Activated CD4-positive, CD25-positive, alpha-beta regulatory T cell (primary cell): ENCODE measurements at places on chromosomes 2 and 18.
A peak's percentile ranks its signal among the peaks of the same experiment; 100 is the strongest.

DNA sequence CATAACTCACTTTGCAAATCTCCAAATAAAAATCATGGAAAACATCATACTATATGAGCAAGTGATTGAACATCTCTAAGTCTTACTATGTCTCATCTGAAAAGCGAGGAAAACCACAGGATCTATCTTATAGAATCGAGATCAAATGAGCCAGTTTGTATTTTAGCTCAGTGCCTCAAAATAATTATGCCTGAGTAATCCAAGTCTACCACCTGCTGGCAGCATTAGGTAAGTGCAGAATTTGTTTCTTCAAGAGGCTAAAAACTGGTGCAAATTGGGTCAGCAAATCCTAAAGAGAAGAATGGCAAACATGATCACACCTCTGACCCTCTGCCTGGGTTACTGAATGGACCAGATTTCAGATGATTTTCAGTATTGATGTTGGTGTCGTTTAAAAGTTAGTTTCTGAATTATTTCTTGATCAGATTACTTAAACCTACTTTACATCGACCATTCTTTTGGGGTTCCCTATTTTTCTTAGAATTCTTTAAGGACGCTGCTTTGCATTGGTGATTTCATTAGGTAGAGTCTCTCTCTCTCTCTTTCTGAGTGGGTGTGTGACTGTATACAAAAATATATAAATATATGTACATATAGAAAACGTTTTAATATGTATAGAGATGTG is 12.7 kb upstream of the FHOD3 start:
- no peak for DNase-seq

- DNase-seq = no peak
These were observed 52.3 kb upstream of the ITGB6 start for GRCh38 chr2:160252278-160252887.

GRCh38 chr2:197972587-197972986 is 168.2 kb downstream of the PLCL1 start:
- DNase-seq = no peak

DNA sequence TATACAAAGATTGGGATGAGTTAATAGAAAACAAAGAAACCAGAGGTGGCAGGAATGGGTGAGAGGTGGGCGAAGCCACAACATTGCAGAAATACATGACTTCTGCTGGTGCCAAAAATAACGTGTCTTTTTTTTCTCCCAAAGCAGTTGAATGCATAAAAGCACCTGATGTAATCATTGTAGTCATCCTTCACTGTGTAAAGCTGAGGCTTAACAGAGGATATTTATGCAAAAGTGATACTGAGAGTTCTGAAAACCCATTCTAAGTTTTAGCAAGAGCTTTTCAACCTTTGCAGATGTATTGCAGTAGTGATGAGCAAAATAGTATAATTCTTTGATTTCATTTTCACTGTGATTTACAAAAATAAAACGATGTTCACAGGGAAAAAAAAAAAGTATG is 173.0 kb downstream of the PTGR3 start:
- no peak for DNase-seq

DNA sequence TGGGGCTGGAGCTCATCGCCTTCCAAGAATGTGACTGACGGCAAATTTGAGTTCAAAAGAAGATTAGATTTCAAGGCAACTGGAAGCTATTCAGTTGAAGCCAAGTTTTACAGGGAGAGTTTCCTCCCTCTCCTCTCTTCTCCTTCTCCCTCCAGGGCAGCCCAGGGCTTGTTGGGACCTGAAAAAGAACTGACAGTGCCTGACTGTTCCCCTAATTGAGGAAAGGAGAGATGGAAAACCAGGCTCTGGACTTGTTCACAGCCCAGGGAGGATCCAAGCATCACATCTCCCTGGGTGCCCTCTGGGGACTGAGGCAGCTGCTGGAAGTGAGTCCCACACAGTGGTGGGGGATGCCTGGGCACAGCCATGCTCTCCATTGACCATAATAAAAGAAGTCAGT is 88.1 kb downstream of the THNSL2 start:
- DNase-seq = no peak

DNA sequence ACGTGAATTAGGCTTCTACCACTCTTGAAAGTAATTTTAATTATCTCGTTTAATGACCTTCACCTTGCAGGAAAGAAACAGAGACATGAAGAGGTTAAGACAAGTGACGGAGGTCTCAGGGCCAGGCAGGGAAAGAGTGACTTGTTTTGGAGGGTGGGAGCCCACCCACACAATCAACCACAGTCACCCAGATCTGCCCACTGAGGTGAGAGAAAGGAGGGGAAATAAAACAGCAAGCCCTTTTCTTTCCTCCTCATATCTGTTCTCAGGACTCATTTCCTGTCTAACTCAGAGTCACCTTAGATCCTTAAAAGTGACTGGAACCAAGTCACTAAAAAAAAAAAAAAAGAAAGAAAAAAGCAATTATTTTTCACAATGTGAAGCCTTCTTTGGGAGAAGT is 26.8 kb downstream of the ATP8B1 start:
- no peak for DNase-seq

GRCh38 chr2:239285071-239285931 is 115.5 kb downstream of the HDAC4 start:
- DNase-seq = no peak

DNA sequence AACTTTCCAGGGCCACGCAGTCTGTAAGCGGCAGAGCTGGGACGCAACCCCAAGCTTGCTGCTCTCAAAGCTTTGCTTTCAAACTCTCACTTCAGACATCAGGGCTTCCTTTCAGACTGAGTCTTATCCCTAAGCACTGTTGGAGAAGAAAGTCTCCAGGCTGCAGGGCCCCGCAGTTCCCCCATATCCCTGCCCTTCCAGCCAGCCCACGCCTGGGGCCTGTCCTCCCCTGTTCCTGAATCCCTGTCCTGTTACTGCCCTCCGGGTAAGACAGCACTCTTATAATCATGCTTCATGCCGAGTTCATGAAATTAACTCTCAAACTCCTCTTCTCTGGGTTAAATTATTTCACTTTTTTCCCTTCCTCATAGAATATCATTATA is 37.9 kb downstream of the HPCAL1 start:
- no peak for DNase-seq

DNA sequence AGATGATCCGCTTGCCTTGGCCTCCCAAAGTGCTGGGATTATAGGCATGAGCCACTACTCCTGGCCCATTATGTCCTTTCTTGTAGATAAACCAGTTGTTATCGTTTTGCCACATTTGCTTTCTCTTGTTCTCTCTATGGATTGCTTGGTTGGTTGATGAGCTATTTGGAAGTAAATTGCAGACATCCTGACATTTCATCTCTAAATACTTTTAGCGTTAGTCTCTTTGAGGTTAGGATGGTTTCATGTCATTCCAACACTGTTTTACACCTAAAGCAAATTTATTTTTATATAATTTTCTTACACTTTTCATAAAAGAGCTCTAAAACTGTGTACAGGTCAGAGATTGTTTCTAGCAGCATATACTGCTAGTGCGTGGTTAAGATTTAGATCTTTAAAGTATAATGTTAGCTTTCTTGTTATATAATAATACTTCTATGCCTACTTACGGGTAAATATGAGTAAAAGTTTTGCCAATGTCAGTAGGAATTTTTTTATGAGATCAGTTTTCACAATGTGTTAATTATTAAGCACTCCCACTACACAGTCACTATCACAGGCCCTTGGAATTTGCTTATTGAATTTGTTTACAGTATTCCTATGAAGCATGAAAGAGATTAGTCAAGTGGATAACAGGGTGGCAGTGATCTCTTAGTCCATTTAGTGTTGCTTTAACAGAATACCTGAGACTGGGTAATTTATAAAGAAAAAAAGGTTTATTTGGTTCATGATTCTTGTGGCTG is 10.3 kb downstream of the POLI start:
- no peak for DNase-seq

GRCh38 chr18:29321561-29321960 is 1144.6 kb upstream of the CDH2 start:
- no peak for DNase-seq

DNA sequence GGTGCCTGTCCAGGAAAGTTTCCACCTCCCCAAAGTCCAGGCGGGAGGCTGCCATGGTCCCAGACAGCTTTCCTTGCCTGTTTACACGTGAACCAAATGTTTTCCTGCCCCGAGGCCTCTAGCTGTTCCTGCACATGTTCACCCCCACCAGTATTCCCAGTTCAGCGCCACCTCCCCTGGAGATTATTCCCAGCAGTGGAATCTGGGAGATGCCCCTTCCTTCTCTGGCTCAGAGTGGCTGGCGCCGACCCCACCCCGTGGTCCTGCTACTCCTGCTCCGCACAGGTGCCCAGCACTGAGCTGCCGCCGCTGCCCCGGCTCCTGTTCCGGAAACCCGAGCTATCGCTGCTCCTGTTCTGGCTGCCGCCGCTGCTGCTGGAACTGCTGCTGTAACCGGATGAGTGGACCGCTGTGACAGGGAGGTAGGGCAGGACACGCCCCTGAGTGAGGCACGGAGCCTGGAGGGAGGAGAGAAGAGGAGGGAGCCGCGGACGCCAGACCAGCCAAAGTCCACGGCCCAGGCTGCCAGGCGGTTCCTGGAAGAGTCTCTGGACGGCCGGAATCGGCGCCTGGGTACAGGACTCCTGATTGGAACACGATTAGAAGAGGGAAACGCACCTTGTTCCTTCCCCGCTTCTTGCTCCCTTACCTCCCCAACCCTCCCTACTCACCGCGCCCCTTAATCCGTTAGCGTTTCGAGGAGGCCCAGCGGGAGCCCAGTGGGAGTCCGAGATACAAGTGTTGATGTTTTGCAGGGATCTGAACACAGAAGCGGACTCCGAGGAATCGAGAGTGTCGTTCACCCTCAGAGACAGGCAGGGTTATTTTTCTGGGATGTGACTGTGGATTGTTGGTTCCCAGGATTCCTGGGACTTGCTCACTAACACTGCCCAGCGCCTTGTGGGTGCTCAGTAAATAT is at the start of gene PDE11A:
Gene PDE11A (minus strand): TSS at position 395 of the 919 bp plus-strand sequence. CDS start 340 bp downstream, at position 55.
- DNase-seq = no peak

GRCh38 chr2:154374416-154374815 is 324.1 kb upstream of the KCNJ3 start:
- no peak for DNase-seq

DNA sequence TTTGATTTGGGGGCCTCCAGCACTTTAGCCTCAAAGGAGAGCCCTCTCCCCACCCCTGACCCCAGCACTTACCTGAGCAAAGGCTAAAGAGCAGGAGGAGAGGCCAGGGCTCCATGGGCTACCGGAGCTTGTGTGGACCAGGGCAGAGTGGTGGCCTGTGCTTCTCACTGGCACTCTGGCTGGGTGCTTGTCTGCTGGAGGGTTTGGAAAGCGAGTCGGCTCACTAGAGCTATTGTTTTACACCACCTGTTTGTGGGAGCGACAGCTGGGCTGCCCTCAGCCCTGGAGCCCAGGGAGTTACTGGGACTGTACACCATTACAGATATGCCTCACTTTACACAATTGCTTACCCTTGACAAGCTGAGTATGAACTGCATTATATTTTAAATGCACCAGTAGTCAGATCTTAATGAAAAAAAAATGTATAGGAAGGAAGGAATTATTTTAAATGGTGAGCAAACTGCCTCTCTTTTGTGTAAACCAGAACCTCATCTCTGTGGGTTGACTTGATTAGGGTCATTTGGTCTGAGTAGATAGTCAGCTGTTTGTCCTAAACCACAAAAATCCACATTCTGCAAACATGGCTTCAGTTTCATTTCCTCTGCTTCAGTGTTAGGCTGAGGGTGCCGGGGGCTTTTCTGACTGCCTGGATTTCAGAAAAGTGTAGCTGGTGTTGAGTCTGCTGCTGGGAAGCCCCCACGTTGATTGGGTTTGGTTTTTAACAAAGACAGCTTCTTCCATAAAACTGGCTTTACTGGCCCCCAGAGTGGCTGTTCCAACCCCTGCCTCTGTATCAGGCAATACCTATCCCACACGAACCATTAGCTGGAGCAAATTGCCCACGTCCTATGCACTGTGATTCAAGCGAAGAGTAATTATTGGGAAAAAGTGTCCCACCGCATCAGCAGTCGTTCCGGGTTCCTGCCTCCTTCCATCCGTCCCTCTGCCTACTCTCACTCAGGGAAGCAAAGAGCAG is at the start of gene CHRNA1:
Gene CHRNA1 (minus strand): TSS at position 193 of the 976 bp plus-strand sequence. CDS start 78 bp downstream, at position 115.
- no peak for DNase-seq

DNA sequence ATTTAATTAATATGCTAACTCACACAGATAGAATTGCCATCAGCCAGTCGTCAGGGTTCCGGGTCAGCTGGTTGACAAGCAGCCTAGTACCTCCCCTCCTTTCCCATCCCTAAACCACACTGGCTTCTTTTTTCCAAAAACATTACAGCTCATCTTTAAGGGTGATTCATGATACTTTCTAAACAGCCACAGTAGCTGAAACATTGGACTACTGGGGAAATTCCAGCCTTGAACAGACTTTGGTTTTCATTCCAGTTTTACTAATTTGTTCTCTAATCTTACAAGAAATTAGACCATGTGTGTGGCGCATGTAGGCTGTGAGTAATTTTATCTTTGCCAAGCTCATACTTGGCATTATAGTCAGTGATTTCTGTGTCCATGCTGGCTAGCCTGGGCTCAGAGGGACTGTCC is 110.8 kb downstream of the FMNL2 start:
- DNase-seq = no peak

- no peak for DNase-seq
These were observed 287.9 kb upstream of the KLHL29 start for GRCh38 chr2:23096906-23097602.

GRCh38 chr2:195535911-195536522 is 121.0 kb upstream of the SLC39A10 start:
- DNase-seq = peak; percentile 41

- no peak for DNase-seq
These were observed 1250.1 kb upstream of the GYPC start for GRCh38 chr2:125405816-125406215.

GRCh38 chr2:240182001-240182400 is 41.5 kb upstream of the OTOS start:
- DNase-seq = no peak

DNA sequence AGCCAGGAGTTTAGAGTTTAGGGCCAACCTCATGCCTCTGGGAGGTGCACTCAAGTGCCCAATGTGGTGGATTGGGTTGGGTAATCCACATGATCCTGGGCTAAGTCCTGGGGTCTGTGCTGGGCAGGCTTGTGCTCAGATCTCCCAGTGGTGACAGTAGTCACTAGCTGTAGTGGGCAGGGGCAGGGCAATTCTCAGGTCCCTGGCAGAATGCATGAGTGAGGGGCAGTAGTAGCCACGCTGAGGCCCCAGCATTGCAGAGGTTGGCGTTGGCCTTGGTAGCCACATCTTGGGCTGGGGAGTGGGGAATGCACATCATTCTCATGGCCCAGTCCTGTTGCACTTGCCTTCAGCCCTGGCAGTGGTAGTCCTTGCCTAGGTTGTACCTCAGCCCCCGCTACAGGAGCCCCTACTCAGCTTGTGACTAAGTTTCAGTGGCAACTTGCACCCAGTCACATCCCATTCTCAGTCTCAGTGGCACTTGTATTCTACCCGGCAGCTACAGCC is 269.9 kb downstream of the GULP1 start:
- DNase-seq = no peak

GRCh38 chr2:25822190-25823117 is 55.8 kb downstream of the ASXL2 start:
- no peak for DNase-seq

GRCh38 chr2:177984749-177985148 is 87.8 kb downstream of the PDE11A start:
- no peak for DNase-seq
